ENCODE measurements at places on chromosomes 3 and 15.

GRCh38 chr15:81097890-81098280 is 36.2 kb upstream of the CFAP161 start:
- DNase-seq, result no peak

DNA sequence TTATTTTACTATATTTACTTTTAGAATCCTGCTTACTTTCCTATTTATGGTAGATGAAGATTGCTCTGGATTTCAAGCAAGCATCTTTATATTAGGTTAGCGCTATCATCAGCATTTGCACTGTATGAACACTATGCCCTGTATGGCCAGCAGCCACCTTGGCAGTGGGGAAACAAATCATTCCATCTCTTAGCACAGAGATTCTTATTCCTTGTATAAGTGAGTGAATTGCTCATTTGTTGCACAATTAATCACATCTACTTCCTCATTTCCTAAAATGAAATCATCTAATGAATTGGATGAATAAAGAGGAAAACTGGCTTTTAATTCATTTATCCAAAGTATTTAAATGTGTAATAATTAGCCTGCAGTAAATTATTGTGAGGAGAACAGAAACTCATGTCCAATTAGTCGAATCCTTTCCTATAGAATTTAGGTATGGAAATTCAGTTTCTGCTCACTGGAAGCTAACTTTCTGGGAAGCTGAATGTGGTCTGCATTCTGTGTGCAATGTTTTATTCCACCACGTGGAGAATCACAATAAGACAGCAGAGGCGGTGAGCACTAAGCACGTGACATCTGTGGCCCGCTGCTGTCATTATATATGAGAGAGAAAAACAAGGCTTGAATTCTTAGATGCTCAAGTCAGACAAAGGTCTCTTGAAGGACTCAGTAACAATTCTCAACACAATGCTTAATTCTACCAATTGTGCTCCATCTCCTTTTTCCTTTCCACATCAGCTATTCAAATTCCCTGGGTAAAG is 93.4 kb downstream of the PEX5L start:
- DNase-seq, result no peak

GRCh38 chr15:83199288-83199687 is 8.3 kb downstream of the HDGFL3 start:
- DNase-seq, result no peak

- DNase-seq, result no peak
Observed at GRCh38 chr3:7437231-7437630, 576.3 kb downstream of the GRM7 start.

DNA sequence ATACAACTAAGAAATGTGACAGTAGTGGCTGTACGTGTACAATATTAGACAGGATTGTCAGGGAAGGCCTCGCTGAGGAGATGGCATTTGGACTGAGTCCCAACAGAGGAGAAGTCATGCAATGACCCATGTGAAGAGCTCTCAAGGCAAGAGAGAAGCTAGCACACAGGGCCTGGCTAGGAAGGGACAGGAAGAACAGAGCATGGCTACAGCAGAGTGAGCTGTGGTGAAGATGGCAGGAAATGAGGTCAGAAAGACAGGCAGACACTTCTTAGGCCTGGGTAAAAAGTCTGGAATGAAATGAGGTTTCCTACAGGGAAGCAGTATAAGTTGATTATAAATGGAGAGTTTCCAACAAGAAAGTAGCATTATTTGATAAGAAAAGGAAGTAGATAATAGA is 33.2 kb upstream of the LEKR1 start:
- no peak for DNase-seq

DNA sequence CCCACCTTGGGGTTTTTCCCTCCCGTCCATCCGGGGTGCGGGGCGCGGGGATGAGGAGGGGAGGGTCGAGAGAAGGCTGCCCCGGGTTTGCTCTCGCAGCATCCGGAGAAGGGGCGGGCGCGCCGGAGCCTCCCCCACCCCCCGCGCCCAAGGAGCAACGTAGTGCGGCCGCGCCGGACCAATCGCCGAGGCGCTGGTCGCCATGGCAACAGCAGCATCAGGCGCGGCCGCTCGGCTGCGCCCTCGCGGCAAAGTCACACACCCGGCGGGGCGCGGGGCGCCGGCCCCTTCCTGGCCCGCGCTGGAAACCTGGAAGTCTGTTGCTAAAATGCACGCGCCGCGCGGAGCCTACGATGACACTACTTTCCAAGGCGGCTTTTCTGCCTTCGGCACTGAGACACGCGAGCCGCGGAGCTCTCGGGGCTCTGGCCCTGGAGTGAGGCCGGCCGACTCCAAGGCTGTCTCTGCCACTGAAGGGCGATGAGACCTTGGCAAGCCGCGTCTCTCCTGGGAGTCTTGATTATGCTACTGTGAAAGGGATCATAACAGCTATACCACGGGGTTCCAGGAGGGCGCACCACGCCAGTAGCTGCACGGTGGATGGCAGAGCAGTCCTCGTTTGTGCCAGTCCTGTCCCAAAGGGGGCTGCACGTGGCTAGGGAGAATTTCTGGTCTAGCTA is at the start of gene IQSEC1:
TSS of gene IQSEC1 (minus strand) at position 104 of the 680 bp plus-strand sequence. CDS start 415 bp downstream, outside the sequence.
- DNase-seq, result peak; percentile 81

GRCh38 chr3:60979461-60980341 is 271.6 kb downstream of the FHIT start:
- DNase-seq, result no peak

GRCh38 chr3:122101646-122102045 is 46.5 kb downstream of the CD86 start:
- DNase-seq, result peak; percentile 69

GRCh38 chr3:12452361-12453330 is 31.6 kb upstream of the TSEN2 start:
- no peak for DNase-seq

GRCh38 chr3:37752649-37753025 is 109.0 kb upstream of the CTDSPL start:
- no peak for DNase-seq

- DNase-seq, result no peak
Observed at GRCh38 chr3:17967953-17968607, 225.6 kb upstream of the TBC1D5 start.

GRCh38 chr3:38235466-38235865 is 30.1 kb upstream of the SLC22A13 start:
- DNase-seq, result no peak

DNA sequence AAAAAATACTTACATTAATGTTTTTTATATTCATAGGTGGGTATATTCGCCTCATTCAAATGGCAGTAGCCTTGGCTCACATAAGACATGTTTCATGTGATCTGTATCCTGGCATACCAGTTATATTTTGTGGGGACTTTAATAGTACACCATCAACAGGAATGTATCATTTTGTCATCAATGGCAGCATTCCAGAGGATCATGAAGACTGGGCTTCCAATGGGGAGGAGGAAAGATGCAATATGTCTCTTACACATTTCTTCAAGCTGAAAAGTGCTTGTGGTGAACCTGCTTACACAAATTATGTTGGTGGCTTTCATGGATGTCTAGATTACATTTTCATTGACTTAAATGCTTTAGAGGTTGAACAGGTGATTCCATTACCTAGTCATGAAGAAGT is 3.5 kb downstream of the PDE12 start:
- no peak for DNase-seq

GRCh38 chr3:79586232-79586631 is 181.6 kb downstream of the ROBO1 start:
- DNase-seq, result no peak

Data from CD4-positive, alpha-beta T cell treated with Interleukin-12 subunit alpha and Interleukin-12 subunit beta, for 1 hour (primary cell).